ENCODE measurements at places on chromosomes 2 and 18.

- no peak for DNase-seq
These were observed 78.4 kb upstream of the MEX3C start for GRCh38 chr18:51275712-51276476.

GRCh38 chr2:88329815-88330603 is 122.5 kb downstream of the FOXI3 start:
- peak; percentile 97 for DNase-seq

DNA sequence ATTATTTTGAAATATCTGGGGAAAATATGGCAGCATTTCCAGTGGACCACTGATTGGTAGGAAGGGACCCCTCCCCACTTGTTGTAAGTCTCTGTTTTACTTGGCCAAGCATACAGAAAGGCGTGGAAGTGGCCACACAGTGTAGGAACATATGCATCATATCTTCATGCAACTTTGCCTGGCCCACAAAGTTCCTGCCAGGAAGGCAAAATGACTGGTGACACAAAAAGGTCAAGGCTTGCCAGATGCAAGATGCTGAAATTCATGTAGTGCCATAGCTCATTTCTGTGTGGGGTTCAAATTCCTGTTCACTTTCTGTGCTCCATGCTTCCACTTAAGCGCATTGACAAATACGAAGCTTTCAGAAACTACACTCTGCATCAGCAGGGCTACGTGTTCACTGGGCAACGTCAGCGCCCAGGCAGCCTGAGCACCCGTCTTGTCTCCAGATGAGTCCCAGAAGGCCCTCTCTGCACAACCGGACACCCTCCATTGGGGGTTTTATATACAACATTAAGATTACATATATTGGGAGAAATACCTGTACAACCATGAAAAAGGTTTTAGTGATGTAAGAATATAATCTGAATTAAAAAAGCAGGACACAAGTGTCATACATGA is 3.6 kb downstream of the DYNC2LI1 start:
- DNase-seq: no peak

DNA sequence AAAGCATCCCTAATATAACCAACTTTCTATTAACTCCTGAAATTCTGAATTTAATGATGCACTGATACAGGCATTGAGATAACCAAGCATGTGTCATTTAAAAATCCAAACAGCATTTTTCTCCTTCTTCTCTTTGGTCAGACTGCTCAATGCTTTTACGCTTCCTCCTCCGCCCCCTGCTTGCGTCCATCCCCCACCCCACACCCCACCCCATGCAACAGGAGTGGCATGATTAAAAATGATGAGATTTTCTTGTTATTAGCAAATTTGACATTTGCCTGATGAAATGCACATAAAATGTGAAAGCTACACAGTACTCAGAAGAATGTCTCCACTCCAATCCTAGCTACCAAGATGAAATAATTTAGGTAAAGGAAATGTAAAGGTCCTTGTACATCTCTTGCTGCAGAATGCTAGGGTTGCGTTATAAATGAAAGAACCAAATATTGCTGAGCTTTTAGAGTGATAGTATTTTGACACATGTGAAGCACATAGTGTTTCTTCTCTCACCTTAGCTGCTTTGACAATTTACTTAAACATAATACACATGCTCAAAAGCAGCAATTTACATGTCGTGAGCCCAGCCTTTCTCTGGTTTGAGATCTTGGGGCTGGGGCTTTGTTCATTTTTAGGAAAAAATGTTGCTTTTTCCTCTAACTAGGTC is 263.8 kb downstream of the MEIS1 start:
- no peak for DNase-seq

- no peak for DNase-seq
These were observed 1.4 kb downstream of the TOGARAM2 start for GRCh38 chr2:28982381-28982950.

- no peak for DNase-seq
These were observed 45.8 kb upstream of the OTOF start for GRCh38 chr2:26523750-26524149.

- no peak for DNase-seq
These were observed 7.1 kb downstream of the FBXO15 start for GRCh38 chr18:74140582-74140981.

GRCh38 chr2:113219889-113220641 is 46.3 kb downstream of the PSD4 start:
- DNase-seq: no peak

- DNase-seq: no peak
These were observed 94.3 kb downstream of the NFATC1 start for GRCh38 chr18:79489899-79490625.

DNA sequence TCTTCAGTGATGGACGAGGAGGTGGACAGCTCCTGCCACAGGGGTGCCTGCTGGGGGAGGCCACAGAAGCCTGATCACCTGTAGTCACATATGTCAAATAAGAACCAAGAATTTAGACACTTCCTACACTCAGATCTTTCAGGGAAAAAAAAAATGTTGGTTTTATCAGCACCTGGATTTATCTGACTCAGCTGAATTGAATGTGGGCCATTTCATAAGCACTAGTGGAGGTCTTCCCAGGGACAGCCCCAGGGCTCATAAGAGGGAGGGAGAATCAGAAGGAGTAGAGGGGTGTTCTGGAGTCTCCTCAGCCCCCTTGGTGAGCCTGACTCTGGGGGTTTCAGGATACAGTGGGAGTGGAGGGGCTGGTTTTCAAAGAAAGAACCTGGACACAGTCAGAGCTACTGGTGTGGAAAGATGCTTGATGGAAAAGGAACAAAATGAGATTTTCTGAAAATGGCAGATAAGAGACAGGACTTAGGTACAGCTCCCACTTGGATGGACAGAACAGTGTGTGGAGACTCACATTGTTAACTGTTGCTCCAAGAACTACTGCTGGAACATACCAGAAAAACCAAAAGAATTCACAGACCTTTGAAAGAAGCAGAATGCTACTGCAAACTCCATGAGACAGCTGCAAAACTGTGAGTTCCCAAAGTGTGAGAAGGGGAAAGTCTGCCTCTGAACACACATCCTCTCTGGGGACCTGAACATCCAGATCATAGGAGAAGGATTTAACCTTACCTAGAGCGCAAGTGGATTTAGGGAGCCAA is 45.4 kb downstream of the LCT start:
- no peak for DNase-seq

DNA sequence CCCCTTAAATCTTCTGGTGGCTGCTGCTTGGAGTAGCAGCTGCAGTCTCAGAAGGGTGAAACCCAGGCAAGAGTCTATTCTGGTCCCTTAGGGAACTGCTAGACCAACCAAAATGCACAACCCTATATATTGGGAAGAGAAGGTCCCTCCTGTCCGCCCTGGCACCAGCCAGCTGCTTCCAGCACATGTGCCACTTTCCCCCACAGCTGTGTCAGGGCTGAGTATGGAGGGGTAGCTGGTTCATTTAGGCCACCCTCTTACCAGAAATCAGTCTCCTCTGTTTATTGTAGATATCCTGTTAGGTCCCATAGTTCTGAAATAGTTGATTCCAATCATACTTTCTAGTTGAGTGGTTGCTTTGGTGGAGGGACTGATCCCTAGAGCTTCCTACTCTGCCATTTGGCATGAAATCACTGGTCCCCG is 68.9 kb downstream of the BIRC6 start:
- DNase-seq: no peak

GRCh38 chr2:103739186-103739585 is 977.4 kb downstream of the TMEM182 start:
- no peak for DNase-seq

GRCh38 chr2:239234191-239235175 is 166.3 kb downstream of the HDAC4 start:
- no peak for DNase-seq

DNA sequence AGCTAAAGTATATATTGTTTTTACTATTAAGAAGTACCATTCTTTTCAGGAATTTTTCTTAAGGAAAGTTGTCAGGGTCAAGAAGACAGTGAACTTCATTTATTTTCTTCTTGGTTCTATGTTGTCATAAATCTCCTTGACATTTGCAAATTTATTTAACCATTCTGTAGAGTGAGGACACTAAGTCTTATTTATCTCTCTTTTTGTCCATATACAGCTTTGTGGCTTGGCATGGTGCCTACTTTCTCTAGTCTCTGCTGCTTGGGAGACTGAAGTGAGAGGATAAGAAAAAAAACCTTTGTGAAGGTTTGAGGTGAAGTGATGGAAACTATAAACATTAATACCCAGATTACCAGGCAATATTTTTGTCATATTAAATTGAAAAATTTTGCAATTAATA is 1389.4 kb downstream of the SUCLG1 start:
- no peak for DNase-seq

- no peak for DNase-seq
These were observed 333.7 kb downstream of the RND3 start for GRCh38 chr2:150153646-150154307.

- no peak for DNase-seq
These were observed 24.8 kb downstream of the TTC27 start for GRCh38 chr2:32652555-32653209.

DNA sequence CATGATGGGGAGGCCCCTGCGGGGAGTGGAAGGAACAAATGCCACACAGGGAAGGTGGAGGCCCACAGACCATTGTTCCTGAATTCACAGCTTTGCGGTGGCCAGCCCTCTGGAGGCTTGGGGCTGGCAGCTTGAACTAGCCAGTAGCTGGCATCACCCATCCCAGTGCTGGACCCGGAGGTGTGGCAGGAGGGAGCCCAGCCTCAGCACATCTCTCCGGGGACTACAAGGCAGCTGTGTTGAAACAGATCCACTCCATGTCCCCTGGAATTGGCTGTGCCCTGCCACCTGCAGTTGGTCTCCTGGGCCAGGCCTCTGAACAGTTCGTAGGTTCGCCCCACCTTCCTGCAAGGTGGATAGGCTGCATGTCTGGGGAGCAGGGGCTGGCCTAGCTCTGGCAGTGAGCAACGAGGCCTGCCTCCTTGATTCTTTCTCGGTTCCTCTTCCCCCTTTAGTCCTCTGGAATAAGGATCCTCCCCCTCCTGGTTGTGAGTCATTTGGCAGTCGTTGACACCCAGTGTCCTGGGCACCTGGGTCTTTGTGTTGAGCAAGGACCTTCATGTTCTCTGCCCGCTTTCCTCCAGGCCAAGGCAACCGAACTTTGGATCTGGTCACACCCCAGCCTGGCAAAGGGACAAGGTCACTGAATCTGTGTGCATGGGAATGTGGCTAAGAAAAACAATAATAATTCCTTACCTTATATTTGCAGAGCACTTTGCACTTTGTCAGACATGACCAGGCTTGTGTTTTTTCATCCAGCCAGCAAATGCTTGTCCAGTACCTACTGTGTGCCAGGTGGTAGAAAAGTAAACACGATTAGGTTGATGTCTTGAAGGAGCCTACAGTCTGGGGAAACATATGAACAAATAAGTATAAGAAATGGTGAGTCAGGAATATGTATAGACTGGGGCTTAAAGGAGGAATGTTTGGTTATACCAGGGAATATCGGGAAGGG is 55.0 kb upstream of the MCFD2 start:
- DNase-seq: no peak

DNA sequence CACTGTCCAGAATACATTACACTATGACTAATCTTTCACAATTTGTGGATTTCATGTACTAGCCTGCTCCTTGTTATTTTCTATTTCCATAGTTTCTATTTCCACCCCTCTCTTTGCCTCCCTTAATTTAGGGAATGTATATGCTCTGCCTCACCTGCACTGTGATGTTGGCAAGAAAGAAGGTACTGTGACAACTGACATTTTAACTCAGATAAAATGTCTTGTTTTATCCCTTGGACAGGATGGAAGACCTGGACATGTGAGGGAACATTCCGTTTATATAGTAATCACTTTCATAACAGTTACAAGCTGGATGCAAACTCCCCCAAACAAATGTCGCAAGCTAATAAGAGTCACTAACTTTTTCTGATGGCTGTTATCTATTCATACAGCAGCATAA is 21.5 kb upstream of the DSG3 start:
- DNase-seq: no peak

GRCh38 chr2:12236136-12236844 is 480.4 kb upstream of the TRIB2 start:
- DNase-seq: no peak

- no peak for DNase-seq
These were observed 58.6 kb downstream of the SMCHD1 start for GRCh38 chr18:2714140-2714539.

GRCh38 chr2:183416753-183417152 is 292.5 kb downstream of the NUP35 start:
- peak; percentile 63 for DNase-seq

GRCh38 chr2:189171956-189172609 is 7.5 kb downstream of the COL5A2 start:
- DNase-seq: peak; percentile 6

GRCh38 chr2:203594541-203594940 is 59.4 kb upstream of the RAPH1 start:
- no peak for DNase-seq

GRCh38 chr2:110885256-110885655 is 152.9 kb downstream of the ACOXL start:
- no peak for DNase-seq

DNA sequence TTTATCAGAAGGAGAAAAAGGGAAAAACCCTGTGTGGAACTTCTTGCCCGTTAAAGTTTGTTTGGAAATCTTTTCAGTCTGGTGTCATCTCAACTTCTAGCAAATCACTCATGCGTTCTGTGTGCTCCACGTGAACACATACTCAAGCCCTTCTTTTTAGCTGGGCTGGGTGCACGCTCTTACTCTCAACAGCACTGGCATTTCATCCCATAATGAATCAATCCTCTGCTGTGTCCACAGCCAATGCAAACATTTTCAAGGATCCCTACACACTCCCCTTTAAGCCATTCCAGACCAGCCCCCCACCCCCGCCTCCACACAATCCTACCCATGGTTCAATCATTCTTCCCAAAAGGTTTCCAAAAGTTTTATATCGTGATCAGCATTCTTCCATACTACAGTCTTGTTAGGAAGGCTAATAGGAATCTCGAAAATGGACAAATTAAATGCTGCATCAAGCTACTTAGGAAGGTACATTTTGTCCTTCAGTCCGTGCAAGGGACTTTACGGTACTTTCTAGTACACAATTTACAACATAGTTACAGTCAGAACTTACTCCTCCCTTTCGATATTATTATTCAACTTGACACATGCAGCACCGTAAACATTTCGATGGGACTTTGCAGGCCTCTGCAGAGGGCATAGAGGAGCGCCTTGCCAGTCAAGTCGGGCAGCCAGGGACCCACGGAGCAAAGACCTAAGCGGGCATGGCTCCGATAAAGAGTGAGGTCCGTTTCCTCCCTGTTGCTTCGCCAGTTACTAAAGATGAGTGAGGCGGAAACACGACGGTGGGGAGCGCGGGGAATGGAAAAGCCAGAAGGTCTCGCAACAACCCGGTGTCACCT is 1.4 kb downstream of the PTGR3 start:
- peak; percentile 23 for DNase-seq

DNA sequence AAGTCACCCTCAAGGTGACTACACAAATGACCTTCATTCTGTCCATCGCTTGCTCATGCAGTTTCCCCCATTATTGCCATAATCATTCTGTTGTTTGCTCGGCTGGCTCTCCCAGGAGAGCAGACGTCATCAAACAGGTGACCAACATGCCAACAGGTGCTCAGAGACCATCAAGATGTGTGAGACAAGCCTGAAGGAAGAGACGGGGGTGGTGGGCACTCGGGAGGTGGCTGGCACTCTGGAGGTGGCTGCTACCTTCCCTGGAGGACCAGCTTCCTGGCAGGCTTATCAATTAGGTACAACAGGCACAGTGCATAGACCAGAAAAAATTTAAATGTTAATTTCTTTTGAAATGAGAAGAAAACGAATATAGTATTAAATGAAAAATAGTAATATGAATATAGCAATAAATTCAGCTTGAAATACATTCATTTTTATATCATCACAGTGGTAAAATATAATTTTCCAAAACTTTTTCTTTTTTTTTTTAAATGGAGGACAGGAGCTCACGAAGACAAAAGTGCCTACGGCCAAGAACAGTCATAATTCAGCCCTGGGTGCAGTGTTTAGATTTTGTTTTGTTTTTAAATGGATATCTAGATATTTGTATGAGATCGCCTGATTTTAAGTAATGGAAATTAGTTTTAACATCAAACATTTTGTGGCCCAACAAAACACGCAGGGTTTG is 16.9 kb upstream of the HAAO start:
- DNase-seq: no peak

Data from ELF-1 (cell line).